ENCODE measurements at places on chromosomes 3 and 15. TPM values are rescaled to one million over a fixed set of nuclear protein-coding genes. Genes with fewer than 3 reads are reported as not detected.

GRCh38 chr3:88301273-88301995 lies 151.7 kb downstream of the C3orf38 start:
- no peak for DNase-seq

MEX3B gene
- 5.2 TPM for total RNA-seq

DNA sequence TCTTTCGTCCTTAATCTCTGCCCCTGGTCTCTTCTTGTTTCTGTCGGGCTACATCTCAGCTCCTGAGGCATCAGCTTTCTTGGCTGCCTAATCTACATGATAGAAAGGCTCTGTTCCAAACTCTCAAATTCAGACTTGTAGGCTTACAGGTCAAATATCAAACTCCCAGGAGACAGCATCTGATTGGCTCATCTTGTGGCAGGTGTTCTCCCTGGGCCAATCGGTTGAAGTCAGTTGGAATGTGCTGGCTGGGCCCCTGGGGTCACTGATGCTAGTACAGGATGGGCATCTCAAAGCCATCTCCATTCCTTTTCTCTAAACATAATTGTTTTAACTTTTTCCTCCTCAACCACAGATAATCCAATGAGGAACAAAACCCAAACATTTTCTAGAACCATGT lies 198.7 kb downstream of the CNTN3 start:
- no peak for DNase-seq

BMF gene
- total RNA-seq: 2.9 TPM

- DNase-seq: no peak
Observed at GRCh38 chr15:85707519-85708338, 87.0 kb downstream of the KLHL25 start.

DNA sequence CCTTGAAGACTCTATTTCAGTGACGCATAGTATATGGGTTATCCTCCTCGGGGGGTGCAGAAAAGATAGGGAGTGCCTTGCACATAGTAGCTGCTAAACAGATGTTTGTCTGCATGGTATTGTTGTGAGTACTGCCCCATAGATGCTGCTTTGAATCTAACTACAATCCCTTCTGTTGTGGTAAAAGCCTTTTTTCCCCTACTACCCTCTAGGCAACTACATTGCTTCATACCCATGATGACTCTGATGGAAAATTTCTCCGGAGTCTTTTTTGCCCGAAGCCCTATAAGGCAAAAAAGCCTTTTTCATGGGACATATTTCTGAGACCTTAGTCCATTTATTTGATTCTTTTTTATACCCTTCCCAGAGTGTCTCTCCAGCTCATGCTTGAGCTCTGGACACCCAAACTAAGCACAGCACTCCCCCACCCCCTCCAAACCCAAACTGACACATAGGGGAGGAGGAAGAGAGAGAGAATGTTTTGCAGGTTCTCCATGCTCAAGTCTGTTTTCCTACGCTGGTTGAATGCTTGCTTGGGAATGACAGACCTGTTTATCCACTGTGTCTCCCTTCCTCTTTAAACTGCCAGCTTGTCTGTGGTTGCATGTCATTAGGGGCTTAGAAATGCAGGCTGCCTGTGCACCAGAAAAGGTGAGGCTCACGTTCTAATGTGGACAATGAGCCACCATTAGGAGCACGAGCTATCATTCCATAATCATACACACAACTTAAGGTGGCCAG lies 52.9 kb downstream of the LRTM1 start:
- DNase-seq: no peak

UROC1 gene
- total RNA-seq: not detected

DNA sequence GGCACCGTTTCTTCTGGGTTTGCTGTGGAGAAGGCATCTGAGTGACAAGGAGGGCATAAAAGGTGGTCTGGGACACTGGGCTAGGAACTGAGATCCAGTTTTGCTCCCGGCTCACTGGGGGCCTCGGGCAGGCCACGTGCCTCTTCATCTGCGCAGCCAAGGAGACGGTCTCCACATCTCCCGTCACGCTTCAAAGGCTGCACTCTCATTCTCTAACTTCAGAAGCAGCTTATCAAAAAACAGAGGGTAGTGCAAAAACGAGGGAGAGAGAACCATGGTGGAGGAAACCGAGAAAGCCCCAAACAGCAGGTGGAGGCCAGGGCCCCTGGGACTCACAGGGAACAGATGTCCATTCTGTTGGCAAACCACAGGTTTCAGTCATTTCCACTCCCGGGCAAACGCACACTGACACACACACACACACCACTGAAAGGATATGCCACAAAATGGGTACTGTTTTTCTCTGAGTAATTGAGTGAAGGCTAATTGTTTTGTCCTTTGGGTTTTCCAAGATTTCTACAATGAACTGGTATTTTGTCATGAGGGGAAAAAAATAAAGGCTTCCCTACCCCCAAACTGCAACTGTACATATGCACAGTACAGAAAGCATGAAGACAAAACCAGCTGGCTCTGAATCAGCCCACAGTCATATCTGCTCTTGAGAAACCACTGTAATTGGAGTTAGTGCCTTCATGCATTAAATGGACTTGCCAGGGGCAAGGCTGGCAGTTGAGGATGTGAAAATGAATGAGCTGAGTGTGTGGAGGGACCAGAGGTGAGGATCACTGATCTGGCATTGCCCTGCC lies 71.9 kb downstream of the MGLL start:
- DNase-seq: no peak

KPNA4 gene
- total RNA-seq: 24.8 TPM

GOLGA8T gene
- total RNA-seq: 1.5 TPM

GRCh38 chr3:156978481-156978961 lies 152.4 kb downstream of the LEKR1 start:
- DNase-seq: no peak

GPR149 gene
- not detected for total RNA-seq

GRCh38 chr3:66017084-66017483 lies 21.6 kb downstream of the MAGI1 start:
- DNase-seq: no peak

CLDN18 gene
- not detected for total RNA-seq

RAD51 gene
- 4.2 TPM for total RNA-seq

ZDHHC23 gene
- total RNA-seq: 5.4 TPM

- no peak for DNase-seq
Observed at GRCh38 chr15:60325905-60326304, 71.9 kb downstream of the ANXA2 start.

- DNase-seq: no peak
Observed at GRCh38 chr3:131370935-131371687, 10.5 kb upstream of the NUDT16 start.

GRCh38 chr15:59296181-59296617 lies 76.5 kb downstream of the MYO1E start:
- DNase-seq: no peak

GRCh38 chr3:65524584-65524983 lies 514.1 kb downstream of the MAGI1 start:
- no peak for DNase-seq

- DNase-seq: no peak
Observed at GRCh38 chr15:39591896-39592315, 11.0 kb downstream of the THBS1 start.

Measured in vagina (tissue), 2 donors.